ENCODE measurements at places on chromosomes 13 and 19. TPM values are rescaled to one million over a fixed set of nuclear protein-coding genes. Genes with fewer than 3 reads are reported as not detected.
A peak's percentile ranks its signal among the peaks of the same experiment; 100 is the strongest.

Gene GPR4
- total RNA-seq: not detected

DNA sequence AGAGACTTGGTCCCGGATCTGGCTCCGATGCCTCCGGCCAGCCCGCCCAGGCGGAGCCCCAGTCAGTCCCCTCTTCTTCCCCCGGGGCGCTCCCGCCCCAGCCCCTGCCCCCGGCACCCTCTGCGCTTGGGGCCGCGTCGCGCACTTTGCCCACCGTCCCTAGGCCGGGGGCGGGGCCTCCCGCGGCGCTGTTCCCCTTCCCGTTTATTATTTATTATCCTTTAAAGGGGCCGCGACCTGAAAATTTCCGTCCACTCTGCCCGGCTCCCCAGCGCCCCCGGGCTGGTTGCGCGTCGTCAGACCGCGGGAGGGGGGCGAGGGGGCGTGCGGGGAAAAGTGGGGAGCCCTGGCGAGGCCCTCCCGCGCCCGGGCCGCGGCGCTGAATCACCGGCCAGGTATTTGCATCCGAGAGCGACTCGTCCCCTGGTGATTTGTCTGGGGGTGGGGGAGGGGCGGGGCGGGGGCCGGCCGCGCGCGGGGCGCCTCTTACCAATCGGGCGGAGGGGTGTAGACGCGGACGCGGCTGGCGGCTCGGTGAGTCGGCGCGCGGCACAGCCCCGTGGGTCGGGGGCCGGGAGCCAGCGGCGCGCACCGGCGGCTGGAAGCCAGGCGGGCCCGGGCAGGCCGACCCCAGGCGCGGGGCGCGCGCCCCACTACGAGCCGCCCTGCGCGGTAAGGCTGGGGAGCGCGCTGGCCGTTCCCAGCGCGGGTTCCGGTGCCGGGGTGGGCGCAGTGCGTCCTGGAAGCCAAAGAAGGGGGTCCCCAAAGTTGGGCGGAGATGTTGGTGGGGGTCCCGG, at the start of gene ARID3A:
Gene ARID3A, plus strand, starts transcription at position 510 of the 797 bp plus-strand sequence. CDS start 3,494 bp downstream, outside the sequence.
- peak; percentile 94 for DNase-seq

- no peak for DNase-seq
These were observed 1.4 kb upstream of the CD209 start for GRCh38 chr19:7748756-7749155.

DNA sequence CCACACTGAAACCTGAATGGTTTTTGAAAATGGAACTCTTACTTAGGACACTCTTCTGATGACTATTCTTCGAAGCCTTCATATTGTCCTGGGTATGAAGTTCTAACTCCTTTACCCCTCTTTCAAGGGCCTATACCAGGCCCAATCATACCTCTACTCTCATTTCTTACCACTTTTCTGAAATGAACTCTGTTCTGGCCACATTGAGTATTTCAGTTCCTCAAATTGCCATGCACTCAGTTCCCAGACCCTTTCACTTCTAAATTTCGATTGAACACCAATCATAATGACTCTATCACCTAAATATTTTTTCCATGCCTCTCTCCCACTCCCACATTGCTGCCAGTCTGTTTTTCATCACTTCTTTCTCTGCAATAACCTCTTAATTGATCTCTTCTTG, 53.7 kb downstream of the LACC1 start:
- DNase-seq: no peak

GRCh38 chr13:33797622-33798021, 20.3 kb upstream of the RFC3 start:
- DNase-seq: no peak

- no peak for DNase-seq
These were observed 406.4 kb downstream of the FGF9 start for GRCh38 chr13:22077205-22077683.

Data from hepatocyte (in vitro differentiated cells).